ENCODE measurements at places on chromosomes 7 and 10.

GRCh38 chr10:129897871-129898626 lies 66.0 kb downstream of the EBF3 start:
- DNase-seq: no peak

GRCh38 chr7:132380059-132380458 lies 196.2 kb downstream of the PLXNA4 start:
- no peak for DNase-seq

DNA sequence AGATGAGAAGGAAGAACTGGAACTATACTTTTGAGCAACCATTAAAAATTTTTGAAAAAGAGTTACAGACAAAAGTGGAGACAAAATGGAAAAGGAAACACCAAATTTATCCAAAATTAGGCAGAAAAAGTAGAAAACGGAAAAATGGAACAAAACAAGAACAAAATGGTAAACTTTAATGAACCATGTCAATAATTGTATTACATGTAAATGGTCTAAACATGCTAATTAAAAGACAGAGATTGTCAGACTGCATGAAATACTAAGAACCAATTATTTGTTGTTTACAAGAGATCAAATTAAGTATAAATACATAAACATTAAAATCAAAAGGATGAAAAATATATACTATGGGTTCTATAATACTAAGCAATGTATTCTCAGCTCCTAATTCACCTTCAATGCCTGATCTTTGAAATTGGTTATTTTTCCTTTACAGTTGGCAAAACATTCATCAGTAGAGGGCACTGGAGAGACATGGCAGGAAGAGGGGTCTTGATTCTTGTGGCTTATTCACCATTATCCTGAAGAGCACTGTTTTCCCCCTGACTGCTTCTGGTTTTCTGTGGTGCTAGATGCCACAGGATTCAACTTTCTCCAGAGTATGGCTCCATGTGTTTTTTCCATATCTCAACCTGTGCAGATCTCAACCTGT lies 124.9 kb downstream of the ELFN1 start:
- DNase-seq: no peak

- no peak for DNase-seq
Measured at GRCh38 chr10:30630571-30630970, 1.0 kb upstream of the LYZL2 start.

DNA sequence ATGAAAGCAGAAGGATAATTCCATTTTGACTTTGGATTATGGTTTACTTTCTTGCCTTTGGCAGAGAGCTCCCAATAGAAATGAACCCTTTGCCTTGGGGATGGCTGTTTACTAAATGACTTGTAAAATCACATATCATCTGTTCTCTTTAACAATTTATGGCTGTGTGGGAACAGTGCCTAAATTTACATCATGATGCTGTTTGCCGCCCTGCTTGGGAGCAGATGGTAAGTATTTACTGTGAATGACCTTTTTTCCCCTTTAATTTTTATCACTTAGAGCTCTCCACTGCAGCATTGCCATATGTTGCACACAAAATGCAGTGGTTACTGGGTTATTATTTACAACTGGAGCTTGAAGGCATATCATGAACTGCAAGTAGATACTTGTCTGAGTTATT lies 13.4 kb downstream of the HEPACAM2 start:
- DNase-seq: no peak

GRCh38 chr10:69939061-69939460 lies 113.6 kb upstream of the MACROH2A2 start:
- no peak for DNase-seq
